ENCODE measurements at places on chromosomes 5 and 9. TPM values are rescaled to one million over a fixed set of nuclear protein-coding genes. Genes with fewer than 3 reads are reported as not detected.

Gene PCDHB4
- 2.0 TPM for total RNA-seq

Gene NTNG2
- total RNA-seq: 0.52 TPM

Gene NELFB
- 41.8 TPM for total RNA-seq

Gene TLR4
- 6.5 TPM for total RNA-seq

Gene SDHA
- total RNA-seq: 363 TPM

Gene WNT8A
- total RNA-seq: not detected

Gene MINAR2
- total RNA-seq: not detected

Gene RLN2
- not detected for total RNA-seq

Gene SPINK9
- total RNA-seq: not detected

Gene FBLL1
- not detected for total RNA-seq

Gene OCLN
- 0.46 TPM for total RNA-seq

Gene C9
- total RNA-seq: not detected

Gene OR1Q1
- total RNA-seq: not detected

Gene MEIKIN
- not detected for total RNA-seq

Gene LTC4S
- total RNA-seq: 4.9 TPM

Gene TMEM8B
- total RNA-seq: 13.6 TPM

Gene ZNF462
- 22.3 TPM for total RNA-seq

Gene SLC4A9
- total RNA-seq: not detected

Gene CATSPER3
- 1.0 TPM for total RNA-seq

Gene ADRA1B
- 0.18 TPM for total RNA-seq

Gene JMY
- 17.0 TPM for total RNA-seq

Gene LECT2
- total RNA-seq: not detected

Gene PCA3
- total RNA-seq: not detected

Gene HAUS6
- 10.9 TPM for total RNA-seq

Gene NMUR2
- not detected for total RNA-seq

Gene F2R
- 2.5 TPM for total RNA-seq

Gene FCHSD1
- total RNA-seq: 1.9 TPM

Gene ZFR
- 70.5 TPM for total RNA-seq

Gene G3BP1
- 166 TPM for total RNA-seq

Gene HTR1A
- not detected for total RNA-seq

Gene ZNF300
- 0.77 TPM for total RNA-seq

Gene DNAJC25
- 5.4 TPM for total RNA-seq

Gene TLX3
- total RNA-seq: not detected

Gene MATR3
- total RNA-seq: 124 TPM

Gene RNF145
- 15.5 TPM for total RNA-seq

Gene C9orf43
- total RNA-seq: not detected

Gene SLC6A19
- total RNA-seq: not detected

Gene BARHL1
- not detected for total RNA-seq

Gene IL4
- not detected for total RNA-seq

Gene PCDHA10
- total RNA-seq: not detected

Gene HSD17B3
- not detected for total RNA-seq

Gene HTR4
- total RNA-seq: 0.24 TPM

Gene TRIM7
- 18.5 TPM for total RNA-seq

Gene PALM2AKAP2
- total RNA-seq: 1.1 TPM

Gene PRUNE2
- total RNA-seq: 41.9 TPM

Gene IL9
- not detected for total RNA-seq

Gene SWI5
- 24.7 TPM for total RNA-seq

Gene TLE4
- 51.9 TPM for total RNA-seq
